ENCODE measurements at places on chromosomes 12 and 14. TPM values are rescaled to one million over a fixed set of nuclear protein-coding genes. Genes with fewer than 3 reads are reported as not detected.

- no peak overlapping the region for H3K4me3 ChIP-seq
- H3K27ac ChIP-seq, result no peak overlapping the region
- H3K36me3 ChIP-seq, result no peaks in the 10 kb centered on the region
- DNase-seq, result no peak
Measured at GRCh38 chr12:2396448-2396871, 343.7 kb downstream of the CACNA1C start.

The SMCO2 gene
- total RNA-seq, result not detected

The SLC25A47 gene
- total RNA-seq, result not detected

DNA sequence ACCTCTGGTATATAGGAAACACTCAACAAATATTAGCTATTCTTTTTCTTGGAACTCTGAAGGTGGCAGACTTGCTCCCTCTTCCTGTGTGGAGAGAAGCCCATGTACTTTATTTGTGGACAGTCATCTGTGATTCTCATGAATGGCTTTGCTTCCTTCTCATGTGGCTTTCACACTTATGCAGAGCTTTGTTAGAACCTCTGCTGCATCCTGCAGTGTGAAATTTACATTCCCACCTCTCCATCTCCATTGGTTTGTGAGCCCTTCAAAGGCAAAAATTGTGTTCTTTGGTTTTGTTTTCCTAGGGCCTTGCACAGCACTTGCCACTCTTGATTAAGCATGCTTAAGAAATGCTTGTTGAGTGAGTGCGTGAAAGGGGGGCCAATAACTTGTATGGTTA is 51.9 kb downstream of the BICD1 start:
- H3K4me3 ChIP-seq, result no peak overlapping the region
- no peaks in the 10 kb centered on the region for H3K27me3 ChIP-seq
- H3K4me1 ChIP-seq, result no peaks in the 10 kb centered on the region
- no peaks in the 10 kb centered on the region for H3K36me3 ChIP-seq
- no peak for DNase-seq

The JDP2 gene
- total RNA-seq, result 98.3 TPM

GRCh38 chr14:73397810-73398209 is 60.5 kb downstream of the NUMB start:
- H3K4me1 ChIP-seq, result no peaks in the 10 kb centered on the region
- no peak for DNase-seq
- no peak overlapping the region for H3K4me3 ChIP-seq
- no peaks in the 10 kb centered on the region for H3K27me3 ChIP-seq
- H3K36me3 ChIP-seq, result peaks cover 8% of the 10 kb centered on the region

DNA sequence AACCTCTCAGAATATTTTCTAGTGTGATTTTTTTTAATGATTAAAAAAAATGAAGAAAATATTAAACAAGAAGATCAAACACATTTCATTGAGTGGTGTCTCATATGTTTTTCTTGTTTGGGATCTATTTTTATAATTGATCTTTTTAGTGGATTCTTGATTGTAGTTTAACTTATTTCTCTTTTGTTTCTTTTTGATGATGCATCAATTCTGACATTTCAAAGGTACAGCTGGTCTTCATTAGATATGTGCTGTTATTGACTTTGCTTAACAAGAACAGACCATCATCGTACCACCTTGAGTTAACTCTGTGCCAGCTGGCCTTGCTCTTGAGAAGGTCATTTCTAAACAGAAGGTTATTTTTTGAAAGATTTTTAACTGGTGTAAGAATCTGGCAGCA is 45.8 kb upstream of the FGD4 start:
- H3K36me3 ChIP-seq, result no peaks in the 10 kb centered on the region
- H3K27ac ChIP-seq, result no peak overlapping the region

GRCh38 chr14:45742187-45742586 is 489.2 kb upstream of the MIS18BP1 start:
- no peak for DNase-seq
- no peaks in the 10 kb centered on the region for H3K36me3 ChIP-seq
- H3K4me3 ChIP-seq, result no peak overlapping the region
- no peak overlapping the region for H3K27ac ChIP-seq
- H3K4me1 ChIP-seq, result no peaks in the 10 kb centered on the region

The CLEC2A gene
- not detected for total RNA-seq

DNA sequence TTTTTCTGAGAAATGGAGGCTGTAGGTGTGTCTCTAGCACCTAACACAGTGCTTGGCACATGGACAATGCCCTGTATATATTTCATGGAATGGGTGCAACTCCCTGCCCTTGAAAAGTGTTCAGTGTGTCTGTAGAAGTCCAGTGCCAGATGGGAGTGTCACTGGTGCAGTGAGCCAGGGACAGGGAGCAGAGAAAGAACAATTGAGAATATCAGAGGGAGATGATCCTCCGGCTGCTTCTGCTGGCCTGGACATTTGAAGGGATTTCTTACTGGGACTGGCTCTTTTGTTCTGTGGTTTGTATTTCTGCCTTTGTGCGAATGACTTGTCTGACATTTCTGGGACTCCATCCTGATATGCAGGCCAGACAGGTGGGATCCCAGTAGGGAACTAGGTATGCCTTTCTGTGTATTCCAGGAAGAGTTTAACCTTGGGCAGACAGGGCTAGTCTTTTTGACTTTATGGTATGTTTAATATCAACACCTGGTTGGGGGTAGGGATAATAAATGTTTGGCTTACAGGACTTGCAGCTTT is 328.0 kb downstream of the NRXN3 start:
- H3K27ac ChIP-seq, result no peak overlapping the region
- no peak overlapping the region for H3K4me3 ChIP-seq
- no peaks in the 10 kb centered on the region for H3K36me3 ChIP-seq
- H3K4me1 ChIP-seq, result no peaks in the 10 kb centered on the region
- no peak for DNase-seq

- no peaks in the 10 kb centered on the region for H3K4me1 ChIP-seq
- no peak overlapping the region for H3K4me3 ChIP-seq
- peaks cover 15% of the 10 kb centered on the region for H3K27me3 ChIP-seq
- H3K27ac ChIP-seq, result no peak overlapping the region
Measured at GRCh38 chr12:4979737-4980136, 63.9 kb upstream of the KCNA5 start.

- no peaks in the 10 kb centered on the region for H3K27me3 ChIP-seq
- no peaks in the 10 kb centered on the region for H3K36me3 ChIP-seq
- H3K4me3 ChIP-seq, result no peak overlapping the region
- H3K27ac ChIP-seq, result no peak overlapping the region
- H3K4me1 ChIP-seq, result no peaks in the 10 kb centered on the region
- DNase-seq, result no peak
Measured at GRCh38 chr12:68508576-68508975, 102.1 kb upstream of the RAP1B start.

The SPRING1 gene
- 25.4 TPM for total RNA-seq

The PABPN1 gene
- 93.4 TPM for total RNA-seq

DNA sequence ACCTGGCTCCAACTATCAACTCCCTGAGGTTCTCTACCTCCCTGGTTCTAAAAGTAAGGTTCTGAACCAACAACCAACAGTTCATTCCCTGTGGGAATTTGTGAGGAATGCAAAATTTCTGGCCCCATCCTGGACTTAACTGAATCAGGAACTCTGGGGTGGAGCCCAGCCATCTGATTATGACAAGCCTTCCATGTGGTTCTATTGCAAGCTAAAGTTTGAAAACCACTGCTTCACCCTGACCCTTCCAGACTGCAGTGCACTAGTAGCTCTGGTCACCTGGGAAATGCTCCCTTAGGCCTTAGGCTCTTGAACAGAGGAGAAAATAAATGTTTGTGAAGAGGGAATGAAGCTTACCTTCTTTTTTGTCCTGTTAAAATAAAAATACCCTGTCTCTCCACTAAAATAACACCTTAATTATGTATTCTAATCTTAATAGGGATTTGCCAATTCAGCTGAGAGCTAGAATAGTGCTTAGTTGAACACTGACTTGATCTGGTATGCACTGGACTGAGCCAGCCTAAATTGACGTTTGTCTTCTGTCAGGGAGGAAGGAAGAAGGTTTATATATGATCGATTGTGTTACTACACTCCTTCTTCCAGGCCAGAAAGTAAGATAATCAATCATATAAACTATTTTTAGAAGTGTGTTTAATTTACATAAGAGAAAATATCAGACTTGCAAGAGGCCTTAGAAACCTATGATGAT is 39.1 kb upstream of the DDHD1 start:
- no peak overlapping the region for H3K4me3 ChIP-seq
- peak overlapping the region; percentile 28 for H3K27ac ChIP-seq
- H3K36me3 ChIP-seq, result no peaks in the 10 kb centered on the region

- no peak overlapping the region for H3K27ac ChIP-seq
- H3K27me3 ChIP-seq, result no peaks in the 10 kb centered on the region
- no peak overlapping the region for H3K4me3 ChIP-seq
Measured at GRCh38 chr14:31687726-31688125, 126.5 kb downstream of the NUBPL start.

DNA sequence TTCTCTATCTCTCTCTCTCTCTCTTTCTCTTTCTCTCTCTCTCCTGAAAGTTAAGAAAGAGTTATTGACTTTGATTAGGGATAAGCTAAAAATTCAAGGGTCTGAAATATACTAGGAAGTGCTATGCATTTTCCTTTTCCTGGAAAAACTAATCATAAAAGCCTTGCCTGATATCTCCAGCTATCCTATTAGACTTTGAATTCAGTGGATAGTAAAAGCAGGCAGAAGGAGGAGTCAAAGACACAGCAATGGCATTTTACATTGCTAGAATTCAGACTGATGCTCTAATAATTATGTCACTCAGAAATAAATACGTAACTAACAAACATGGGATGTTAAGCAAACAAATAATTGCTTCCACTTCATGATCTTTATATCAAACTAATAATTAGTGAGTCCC is 272.0 kb downstream of the SSPN start:
- no peak overlapping the region for H3K4me3 ChIP-seq
- DNase-seq, result no peak
- no peak overlapping the region for H3K27ac ChIP-seq
- peaks cover 22% of the 10 kb centered on the region for H3K36me3 ChIP-seq
- H3K27me3 ChIP-seq, result no peaks in the 10 kb centered on the region

- H3K27ac ChIP-seq, result no peak overlapping the region
- H3K27me3 ChIP-seq, result no peaks in the 10 kb centered on the region
- H3K36me3 ChIP-seq, result no peaks in the 10 kb centered on the region
- no peak overlapping the region for H3K4me3 ChIP-seq
- DNase-seq, result peak; percentile 81
Measured at GRCh38 chr14:102063109-102063807, 23.6 kb downstream of the HSP90AA1 start.

- H3K36me3 ChIP-seq, result peaks cover 18% of the 10 kb centered on the region
- no peak for DNase-seq
- H3K4me3 ChIP-seq, result no peak overlapping the region
- no peak overlapping the region for H3K27ac ChIP-seq
- H3K4me1 ChIP-seq, result peaks cover 50% of the 10 kb centered on the region
Measured at GRCh38 chr14:96202441-96203094, 2.1 kb upstream of the BDKRB2 start.

The ACOT6 gene
- total RNA-seq, result not detected

- H3K27ac ChIP-seq, result peak overlapping the region; percentile 60
- peaks cover 23% of the 10 kb centered on the region for H3K4me1 ChIP-seq
- H3K27me3 ChIP-seq, result no peaks in the 10 kb centered on the region
Measured at GRCh38 chr12:67052981-67053380, 216.2 kb upstream of the CAND1 start.

DNA sequence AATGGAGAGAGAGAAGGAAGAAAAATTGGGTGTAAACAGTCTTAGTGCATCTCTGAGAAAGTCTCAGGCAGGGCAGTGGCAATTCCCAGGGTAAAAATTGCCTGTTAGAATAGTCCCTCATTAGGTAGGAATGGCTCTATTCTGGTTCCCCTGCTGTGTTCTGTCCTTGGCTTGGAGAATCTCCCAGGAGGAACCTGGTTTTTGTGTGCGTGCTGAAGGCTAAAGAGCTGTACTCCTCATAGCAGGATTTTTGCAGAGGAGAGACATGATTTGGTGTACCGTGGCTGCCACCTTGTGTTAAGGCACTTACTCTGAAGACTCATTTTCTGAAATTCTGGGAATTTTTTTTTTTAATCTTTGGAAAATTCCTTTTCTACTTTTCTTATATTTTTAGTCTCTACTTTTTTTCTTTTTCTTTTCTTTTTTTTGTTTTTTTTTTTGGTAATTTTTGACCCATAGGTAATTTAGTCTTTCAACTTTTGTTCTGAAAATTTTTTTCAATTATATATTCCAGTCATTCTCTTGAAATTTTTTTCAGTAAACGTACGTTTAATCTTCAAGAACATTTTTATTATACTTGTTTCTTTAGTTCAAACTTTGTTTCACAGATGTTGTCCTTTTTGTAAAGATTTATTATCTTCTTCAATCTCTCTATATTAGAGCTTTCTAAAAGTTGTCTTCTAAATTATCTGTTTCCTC is 63.8 kb downstream of the FBXO33 start:
- H3K36me3 ChIP-seq, result no peaks in the 10 kb centered on the region
- H3K27ac ChIP-seq, result no peak overlapping the region
- no peaks in the 10 kb centered on the region for H3K27me3 ChIP-seq
- H3K4me1 ChIP-seq, result no peaks in the 10 kb centered on the region

GRCh38 chr12:13652105-13652504 is 329.3 kb downstream of the GRIN2B start:
- H3K4me3 ChIP-seq, result no peak overlapping the region
- no peaks in the 10 kb centered on the region for H3K36me3 ChIP-seq
- no peaks in the 10 kb centered on the region for H3K27me3 ChIP-seq
- H3K27ac ChIP-seq, result no peak overlapping the region
- no peaks in the 10 kb centered on the region for H3K4me1 ChIP-seq

GRCh38 chr12:75908961-75909605 is 122.5 kb downstream of the PHLDA1 start:
- DNase-seq, result no peak
- H3K36me3 ChIP-seq, result no peaks in the 10 kb centered on the region
- 0 out of 2 replicates have a peak, but pooled peaks cover 3% of the 10 kb centered on the region for H3K4me1 ChIP-seq
- no peak overlapping the region for H3K4me3 ChIP-seq

The PLEK2 gene
- total RNA-seq, result 15.9 TPM

- peaks cover 33% of the 10 kb centered on the region for H3K27me3 ChIP-seq
Measured at GRCh38 chr14:101557811-101558738, 3.2 kb upstream of the DIO3 start.

The AMN gene
- not detected for total RNA-seq

The TCL1B gene
- not detected for total RNA-seq

The EID3 gene
- 4.8 TPM for total RNA-seq

- H3K27me3 ChIP-seq, result no peaks in the 10 kb centered on the region
- no peak overlapping the region for H3K27ac ChIP-seq
- H3K4me1 ChIP-seq, result no peaks in the 10 kb centered on the region
- no peaks in the 10 kb centered on the region for H3K36me3 ChIP-seq
- H3K4me3 ChIP-seq, result no peak overlapping the region
Measured at GRCh38 chr12:83527810-83528209, 841.1 kb downstream of the TMTC2 start.

The ABHD4 gene
- total RNA-seq, result 7.1 TPM

The LPAR5 gene
- total RNA-seq, result not detected

DNA sequence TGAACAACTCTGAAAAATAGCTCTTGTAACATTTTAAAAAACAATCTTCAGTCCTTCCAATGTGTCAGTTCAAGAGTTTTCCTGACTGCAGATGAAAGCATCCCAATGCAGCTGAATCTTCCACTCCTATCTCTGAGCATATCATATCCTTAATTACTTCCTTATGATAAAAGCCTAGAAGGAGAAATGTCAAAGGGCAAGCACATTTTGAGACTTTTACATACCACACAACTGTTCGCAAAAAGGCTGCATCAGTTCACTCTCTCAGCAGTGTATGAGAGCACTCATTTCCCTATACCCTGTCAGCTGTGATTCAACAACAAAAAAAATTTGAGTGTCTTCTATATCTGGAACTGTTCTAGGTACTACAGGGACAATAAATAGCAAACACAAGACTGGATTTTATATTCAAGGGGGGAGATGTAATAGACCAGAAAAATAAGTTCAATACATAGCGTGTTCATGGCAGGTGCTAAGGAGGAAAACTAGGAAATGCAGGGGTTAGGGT is 66.1 kb downstream of the ACADS start:
- no peak for DNase-seq
- no peaks in the 10 kb centered on the region for H3K27me3 ChIP-seq
- H3K36me3 ChIP-seq, result no peaks in the 10 kb centered on the region
- H3K4me1 ChIP-seq, result no peaks in the 10 kb centered on the region
- no peak overlapping the region for H3K4me3 ChIP-seq
- no peak overlapping the region for H3K27ac ChIP-seq
